ENCODE measurements at places on chromosomes 2 and 18. TPM values are rescaled to one million over a fixed set of nuclear protein-coding genes. Genes with fewer than 3 reads are reported as not detected.

The LRATD1 gene
- total RNA-seq = not detected

The MYCN gene
- 0.58 TPM for total RNA-seq

- DNase-seq = no peak
- no peak overlapping the region for H3K4me3 ChIP-seq
- H3K27me3 ChIP-seq = peaks cover 2% of the 10 kb centered on the region
- H3K36me3 ChIP-seq = no peaks in the 10 kb centered on the region
- no peaks in the 10 kb centered on the region for H3K4me1 ChIP-seq
Measured at GRCh38 chr2:209613649-209614305, 157.9 kb upstream of the UNC80 start.

- DNase-seq = no peak
- H3K4me1 ChIP-seq = no peaks in the 10 kb centered on the region
- H3K36me3 ChIP-seq = no peaks in the 10 kb centered on the region
Measured at GRCh38 chr2:112787729-112788393, 3.6 kb upstream of the IL1A start.

The TSHZ1 gene
- 32.8 TPM for total RNA-seq

DNA sequence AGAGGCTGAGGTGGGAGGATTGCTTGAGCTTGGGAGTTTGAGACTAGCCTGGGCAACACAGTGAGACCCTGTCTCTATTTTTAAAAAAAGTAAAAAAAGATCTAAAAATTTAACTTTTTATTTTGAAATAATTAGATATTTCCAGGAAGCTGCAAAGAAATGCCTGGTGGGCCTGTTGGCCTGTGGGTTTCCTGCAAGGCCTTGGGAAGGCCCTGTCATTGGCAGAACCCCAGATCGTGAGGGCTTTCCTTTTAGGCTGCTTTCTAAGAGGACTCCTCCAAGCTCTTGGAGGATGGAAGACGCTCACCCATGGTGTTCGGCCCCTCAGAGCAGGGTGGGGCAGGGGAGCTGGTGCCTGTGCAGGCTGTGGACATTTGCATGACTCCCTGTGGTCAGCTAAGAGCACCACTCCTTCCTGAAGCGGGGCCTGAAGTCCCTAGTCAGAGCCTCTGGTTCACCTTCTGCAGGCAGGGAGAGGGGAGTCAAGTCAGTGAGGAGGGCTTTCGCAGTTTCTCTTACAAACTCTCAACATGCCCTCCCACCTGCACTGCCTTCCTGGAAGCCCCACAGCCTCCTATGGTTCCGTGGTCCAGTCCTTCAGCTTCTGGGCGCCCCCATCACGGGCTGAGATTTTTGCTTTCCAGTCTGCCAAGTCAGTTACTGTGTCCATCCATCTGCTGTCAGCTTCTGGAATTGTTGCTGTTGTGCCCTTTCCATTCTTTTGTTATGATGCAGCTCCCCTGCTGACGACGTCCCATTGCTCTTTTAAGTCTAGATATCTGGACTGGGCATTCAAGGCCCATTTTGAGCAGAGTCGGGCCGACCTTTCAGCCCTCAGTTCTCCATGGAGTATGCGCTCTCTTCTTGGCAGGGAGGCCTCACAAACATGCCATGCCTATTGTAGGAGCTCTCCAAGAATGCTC, 6.6 kb downstream of the PROC start:
- no peak overlapping the region for H3K27ac ChIP-seq
- DNase-seq = no peak
- H3K4me1 ChIP-seq = peaks cover 8% of the 10 kb centered on the region
- no peaks in the 10 kb centered on the region for H3K36me3 ChIP-seq
- H3K4me3 ChIP-seq = no peak overlapping the region

The POTEI gene
- total RNA-seq = not detected

- H3K36me3 ChIP-seq = no peaks in the 10 kb centered on the region
- no peak for DNase-seq
- no peak overlapping the region for H3K27ac ChIP-seq
- H3K4me1 ChIP-seq = no peaks in the 10 kb centered on the region
- H3K27me3 ChIP-seq = peaks cover 8% of the 10 kb centered on the region
Measured at GRCh38 chr2:147232225-147232669, 612.6 kb upstream of the ACVR2A start.

- no peak for DNase-seq
- peaks cover 50% of the 10 kb centered on the region for H3K27me3 ChIP-seq
Measured at GRCh38 chr2:118599141-118599540, 248.3 kb downstream of the EN1 start.

GRCh38 chr18:53385889-53386288, 838.6 kb downstream of the MBD2 start:
- DNase-seq = no peak
- no peak overlapping the region for H3K4me3 ChIP-seq
- H3K36me3 ChIP-seq = no peaks in the 10 kb centered on the region
- no peak overlapping the region for H3K27ac ChIP-seq
- H3K27me3 ChIP-seq = no peaks in the 10 kb centered on the region
- no peaks in the 10 kb centered on the region for H3K4me1 ChIP-seq

GRCh38 chr18:77127769-77128671, 4.6 kb downstream of the MBP start:
- H3K27ac ChIP-seq = peak overlapping the region; percentile 94
- H3K27me3 ChIP-seq = no peaks in the 10 kb centered on the region
- peak; percentile 21 for DNase-seq
- peaks cover 45% of the 10 kb centered on the region for H3K4me1 ChIP-seq
- H3K36me3 ChIP-seq = peaks cover 22% of the 10 kb centered on the region
- peak overlapping the region; percentile 33 for H3K4me3 ChIP-seq

- no peaks in the 10 kb centered on the region for H3K4me1 ChIP-seq
- no peak for DNase-seq
- no peaks in the 10 kb centered on the region for H3K36me3 ChIP-seq
Measured at GRCh38 chr2:179726461-179727180, 134.8 kb downstream of the ZNF385B start.

The SERPINB12 gene
- not detected for total RNA-seq

The RAB17 gene
- not detected for total RNA-seq

DNA sequence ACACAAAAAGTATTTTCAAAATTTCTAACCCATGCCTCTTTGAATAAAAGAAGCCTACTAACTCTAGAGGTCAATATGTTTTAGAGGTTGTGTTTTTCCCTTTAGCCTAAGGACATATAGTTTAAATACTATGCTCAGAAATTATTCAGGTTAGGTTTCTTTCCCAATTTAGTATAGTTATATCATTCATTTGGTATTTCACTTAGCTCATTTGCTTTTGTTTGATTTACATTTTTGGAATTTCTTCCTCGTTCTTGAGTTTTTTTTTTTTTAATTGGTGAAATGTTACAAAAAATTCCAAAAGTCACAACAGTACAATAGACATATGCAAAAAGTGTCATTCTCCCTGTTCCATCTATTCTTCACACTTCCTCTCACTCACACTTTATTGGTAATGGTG, 371.3 kb upstream of the TNP1 start:
- H3K4me1 ChIP-seq = no peaks in the 10 kb centered on the region
- no peak overlapping the region for H3K27ac ChIP-seq
- peaks cover under 1% of the 10 kb centered on the region for H3K36me3 ChIP-seq
- H3K27me3 ChIP-seq = peaks cover under 1% of the 10 kb centered on the region

- H3K27me3 ChIP-seq = peaks cover 24% of the 10 kb centered on the region
- H3K4me3 ChIP-seq = no peak overlapping the region
- no peak overlapping the region for H3K27ac ChIP-seq
- peaks cover 12% of the 10 kb centered on the region for H3K36me3 ChIP-seq
Measured at GRCh38 chr2:148896136-148896535, 21.1 kb downstream of the KIF5C start.

- no peak overlapping the region for H3K4me3 ChIP-seq
- H3K36me3 ChIP-seq = no peaks in the 10 kb centered on the region
- peaks cover 12% of the 10 kb centered on the region for H3K4me1 ChIP-seq
- no peak for DNase-seq
Measured at GRCh38 chr2:26853751-26854150, 5.8 kb downstream of the DPYSL5 start.

DNA sequence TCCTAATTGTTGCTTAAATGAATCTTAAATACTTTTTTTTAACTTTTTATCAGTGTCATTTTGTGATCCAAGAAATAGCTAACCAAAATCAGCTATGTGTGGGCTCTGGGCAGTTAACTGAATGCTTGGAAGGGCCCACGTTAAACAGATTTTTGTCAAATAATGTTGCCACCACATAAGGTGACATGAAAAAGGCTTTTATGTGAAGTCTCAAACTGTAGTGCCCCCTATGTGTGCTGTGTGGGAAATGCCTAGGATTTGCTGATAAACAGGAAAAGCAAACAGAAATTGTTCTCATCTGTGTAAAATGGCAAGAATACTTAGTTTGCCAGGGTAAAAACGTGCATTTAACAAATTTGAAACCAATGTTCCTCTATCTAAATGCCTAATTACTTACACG, 242.2 kb downstream of the ZNF516 start:
- H3K4me1 ChIP-seq = no peaks in the 10 kb centered on the region
- H3K36me3 ChIP-seq = no peaks in the 10 kb centered on the region
- no peak for DNase-seq
- no peak overlapping the region for H3K4me3 ChIP-seq
- H3K27me3 ChIP-seq = peaks cover 6% of the 10 kb centered on the region

The G6PC2 gene
- total RNA-seq = not detected

- no peak overlapping the region for H3K4me3 ChIP-seq
- no peaks in the 10 kb centered on the region for H3K4me1 ChIP-seq
- no peak overlapping the region for H3K27ac ChIP-seq
- DNase-seq = no peak
Measured at GRCh38 chr18:44715245-44715644, 34.6 kb downstream of the SETBP1 start.

DNA sequence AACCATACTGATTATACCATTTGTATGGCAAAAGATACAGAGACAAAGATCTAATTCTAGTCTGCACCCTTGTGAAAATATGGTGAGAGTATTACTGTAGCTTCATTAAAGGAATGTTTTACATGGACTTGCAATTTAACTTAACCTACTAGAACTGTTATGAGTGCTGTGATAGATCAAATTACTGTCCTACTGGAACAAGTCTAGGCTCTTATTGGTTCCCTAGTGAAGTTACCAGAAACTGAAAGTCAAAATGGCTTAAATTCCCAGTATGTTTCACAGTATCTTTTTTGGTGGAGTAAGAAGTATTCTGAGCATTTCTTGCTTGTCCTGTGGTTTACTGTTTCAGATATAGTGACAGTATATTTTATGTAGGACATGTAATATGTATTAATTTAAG, 3.8 kb upstream of the TBR1 start:
- no peak overlapping the region for H3K27ac ChIP-seq
- peaks cover 33% of the 10 kb centered on the region for H3K27me3 ChIP-seq
- no peak for DNase-seq

DNA sequence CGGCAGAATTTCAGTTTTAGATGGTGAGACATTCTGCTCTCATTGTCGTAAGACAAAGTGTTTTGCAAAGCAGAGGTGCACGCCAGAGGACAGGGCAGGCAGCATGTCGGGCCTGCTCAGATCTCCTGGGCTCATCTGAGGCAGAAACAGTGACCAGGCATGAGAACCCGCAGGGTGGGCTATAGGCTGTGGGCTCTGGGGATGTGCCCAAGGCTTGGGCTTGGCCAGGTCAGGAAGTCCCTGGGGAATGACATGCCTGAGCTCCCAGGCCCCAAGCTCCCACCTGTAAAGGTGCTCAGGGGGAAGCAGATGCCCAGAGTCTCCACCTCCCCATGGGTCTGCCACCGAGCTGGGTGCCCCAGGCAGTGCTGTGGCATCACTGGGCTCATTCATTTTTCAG, 35.3 kb downstream of the INHBB start:
- H3K4me3 ChIP-seq = no peak overlapping the region
- peaks cover 17% of the 10 kb centered on the region for H3K27me3 ChIP-seq
- peaks cover 3% of the 10 kb centered on the region for H3K4me1 ChIP-seq
- H3K27ac ChIP-seq = no peak overlapping the region

- no peak for DNase-seq
- peaks cover 3% of the 10 kb centered on the region for H3K4me1 ChIP-seq
- no peaks in the 10 kb centered on the region for H3K36me3 ChIP-seq
- H3K27me3 ChIP-seq = no peaks in the 10 kb centered on the region
- no peak overlapping the region for H3K4me3 ChIP-seq
- no peak overlapping the region for H3K27ac ChIP-seq
Measured at GRCh38 chr2:154447727-154448418, 250.6 kb upstream of the KCNJ3 start.

- no peak overlapping the region for H3K27ac ChIP-seq
- H3K36me3 ChIP-seq = no peaks in the 10 kb centered on the region
- H3K27me3 ChIP-seq = no peaks in the 10 kb centered on the region
- no peak for DNase-seq
- H3K4me3 ChIP-seq = no peak overlapping the region
- H3K4me1 ChIP-seq = no peaks in the 10 kb centered on the region
Measured at GRCh38 chr2:213787869-213788268, 503.6 kb downstream of the SPAG16 start.

The ITGA4 gene
- 206 TPM for total RNA-seq

DNA sequence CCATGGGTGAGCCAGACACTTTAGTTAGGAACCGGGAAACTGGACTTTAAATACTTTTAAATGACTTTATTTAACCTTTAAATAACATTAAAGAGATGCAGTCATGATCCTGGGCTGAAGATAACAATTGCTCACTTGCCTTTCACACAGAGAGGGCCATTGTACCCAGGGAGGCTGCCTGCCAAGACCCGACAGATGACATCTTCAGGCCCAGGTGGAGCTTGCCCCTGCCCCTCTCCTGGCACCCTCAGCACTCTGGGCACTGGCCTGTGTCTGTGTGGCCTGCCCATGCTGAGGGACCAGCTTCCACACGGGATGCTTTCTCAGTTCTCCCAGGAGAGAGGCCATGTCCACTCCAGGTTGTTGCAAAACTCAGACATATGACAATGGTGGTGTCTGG, 216.4 kb upstream of the MYT1L start:
- no peak overlapping the region for H3K4me3 ChIP-seq
- no peaks in the 10 kb centered on the region for H3K4me1 ChIP-seq
- H3K36me3 ChIP-seq = peaks cover 4% of the 10 kb centered on the region
- no peak overlapping the region for H3K27ac ChIP-seq
- DNase-seq = no peak

DNA sequence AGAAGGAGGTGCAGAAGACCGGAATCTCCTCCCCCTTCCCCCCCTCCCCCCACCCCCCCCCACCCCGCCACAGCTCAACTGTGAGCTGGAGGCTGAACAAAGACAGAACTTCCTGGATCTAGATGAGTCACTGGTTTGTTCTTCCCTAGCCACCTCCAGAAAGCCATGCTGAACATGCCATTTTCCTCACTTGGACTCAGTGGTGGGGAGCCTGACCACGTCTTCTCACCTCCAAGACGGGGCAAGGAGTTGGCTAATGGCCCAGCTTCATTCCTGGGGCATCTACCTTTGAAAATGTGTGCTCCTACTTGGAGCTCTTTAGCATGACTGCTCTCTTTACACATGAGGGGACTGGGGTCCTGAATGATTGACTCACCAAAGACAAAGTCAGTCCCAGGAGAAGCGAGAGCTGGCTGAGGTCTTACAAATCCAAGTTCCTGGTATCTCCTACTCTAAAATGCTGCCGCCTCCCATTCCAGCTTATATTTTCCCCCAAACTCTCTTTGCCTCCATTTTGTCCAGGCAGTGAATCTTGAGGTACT, 22.6 kb upstream of the FZD5 start:
- no peaks in the 10 kb centered on the region for H3K36me3 ChIP-seq
- DNase-seq = no peak
- H3K27ac ChIP-seq = no peak overlapping the region
- no peak overlapping the region for H3K4me3 ChIP-seq

The MBD1 gene
- 121 TPM for total RNA-seq

The IL18R1 gene
- 0.39 TPM for total RNA-seq

The ZEB2 gene
- 8.2 TPM for total RNA-seq

The NEU4 gene
- total RNA-seq = not detected

The C1QL2 gene
- total RNA-seq = not detected
